ENCODE measurements at places on chromosomes 11 and 22.

DNA sequence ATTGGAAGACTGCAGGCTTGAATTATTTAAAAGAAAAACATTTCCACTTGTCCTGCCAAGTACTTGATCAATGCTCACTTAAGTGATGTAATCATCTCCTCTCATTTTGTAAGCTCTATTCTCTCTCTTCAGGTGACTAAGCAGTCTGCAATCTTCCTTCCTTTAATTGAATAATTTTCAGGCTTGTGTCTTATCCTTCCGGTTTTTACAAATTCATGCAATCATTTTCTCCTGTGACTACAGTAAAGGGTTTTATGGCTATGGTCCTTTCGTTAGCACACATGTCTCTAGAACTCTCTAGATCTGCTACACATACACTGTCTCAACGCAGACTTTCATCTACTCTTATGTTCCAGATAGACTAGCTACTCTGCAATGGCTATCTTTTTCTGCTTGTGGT lies 12.6 kb upstream of the UPB1 start:
- no peak for DNase-seq

DNA sequence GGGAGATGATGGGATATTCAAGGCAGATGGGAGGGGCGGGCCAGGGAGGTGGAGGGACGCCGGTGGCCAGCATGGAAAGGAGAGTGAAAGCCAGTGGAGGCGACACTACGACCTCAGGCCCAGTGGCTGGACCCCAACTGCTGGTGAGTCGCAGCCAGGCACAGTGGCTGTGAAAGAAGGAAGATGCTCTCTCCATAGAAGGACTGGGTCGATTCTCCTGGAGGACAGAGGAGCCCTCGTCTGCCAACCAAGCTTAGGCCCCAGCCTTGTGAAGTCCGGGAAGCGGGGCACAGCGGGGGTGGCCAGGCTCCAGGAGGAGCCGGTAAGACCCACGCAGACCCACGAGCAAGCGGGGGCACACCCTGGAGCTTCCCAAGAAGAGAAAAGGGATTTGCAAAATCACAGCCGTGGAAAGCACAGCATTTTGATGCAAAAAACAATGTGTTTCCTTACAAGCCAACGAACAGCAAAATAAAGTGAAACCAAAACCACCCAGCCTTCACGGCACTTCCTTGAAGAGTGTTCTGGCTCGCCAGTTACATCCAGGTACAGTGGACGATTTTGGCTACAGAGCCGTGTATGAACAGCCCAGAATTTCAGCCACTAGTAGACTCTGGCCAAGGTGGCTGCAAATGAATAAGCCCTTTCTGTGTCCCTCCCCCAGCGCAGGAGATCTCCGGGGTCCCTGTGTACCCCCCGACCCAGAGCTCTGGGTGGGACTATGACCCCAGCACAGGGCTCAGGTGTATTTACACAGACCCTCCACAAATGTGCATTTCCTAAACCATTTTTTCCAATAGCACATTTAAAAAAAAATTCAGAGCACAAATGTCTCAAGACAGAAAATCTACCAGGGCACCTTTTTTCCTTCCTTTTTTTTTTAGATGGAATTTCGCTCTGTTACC lies 96.9 kb downstream of the TRMU start:
- DNase-seq, result no peak

DNA sequence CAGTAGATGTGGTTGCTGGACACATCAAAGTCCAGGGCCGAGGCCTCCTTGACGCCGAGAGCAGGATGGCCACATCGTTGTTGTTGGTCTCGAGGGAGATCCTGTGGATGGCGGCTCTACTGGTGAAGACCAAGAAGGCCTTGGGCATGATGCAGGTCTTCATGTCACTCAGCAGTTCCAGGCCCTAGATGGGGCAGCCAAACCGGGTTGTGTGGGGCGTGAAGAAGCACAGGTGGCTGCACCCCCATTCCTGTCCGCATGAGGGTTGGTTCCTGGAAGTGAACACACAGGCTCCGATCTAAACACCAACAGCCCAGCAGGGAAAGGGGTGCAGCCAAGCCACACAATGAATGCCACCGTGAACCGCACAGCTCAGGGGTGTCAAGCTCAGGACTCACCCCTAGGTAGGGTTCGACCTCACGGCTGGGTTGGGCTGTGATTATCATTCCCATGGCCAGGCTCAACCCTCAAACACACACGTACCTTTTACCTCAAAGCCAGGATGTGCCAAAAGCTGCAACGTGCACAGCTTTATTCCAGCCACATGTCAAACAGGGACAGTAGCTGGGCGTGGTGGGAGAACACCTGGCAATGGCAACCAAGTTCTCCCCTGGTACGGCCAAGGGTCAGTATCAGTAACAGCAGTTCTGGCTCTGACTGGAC lies 132.3 kb downstream of the CRYBB2 start:
- DNase-seq, result no peak

- no peak for DNase-seq
Measured at GRCh38 chr11:1852271-1852876, 510 bp upstream of the LSP1 start.

- no peak for DNase-seq
Measured at GRCh38 chr11:70756756-70757155, 358.4 kb downstream of the CTTN start.

DNA sequence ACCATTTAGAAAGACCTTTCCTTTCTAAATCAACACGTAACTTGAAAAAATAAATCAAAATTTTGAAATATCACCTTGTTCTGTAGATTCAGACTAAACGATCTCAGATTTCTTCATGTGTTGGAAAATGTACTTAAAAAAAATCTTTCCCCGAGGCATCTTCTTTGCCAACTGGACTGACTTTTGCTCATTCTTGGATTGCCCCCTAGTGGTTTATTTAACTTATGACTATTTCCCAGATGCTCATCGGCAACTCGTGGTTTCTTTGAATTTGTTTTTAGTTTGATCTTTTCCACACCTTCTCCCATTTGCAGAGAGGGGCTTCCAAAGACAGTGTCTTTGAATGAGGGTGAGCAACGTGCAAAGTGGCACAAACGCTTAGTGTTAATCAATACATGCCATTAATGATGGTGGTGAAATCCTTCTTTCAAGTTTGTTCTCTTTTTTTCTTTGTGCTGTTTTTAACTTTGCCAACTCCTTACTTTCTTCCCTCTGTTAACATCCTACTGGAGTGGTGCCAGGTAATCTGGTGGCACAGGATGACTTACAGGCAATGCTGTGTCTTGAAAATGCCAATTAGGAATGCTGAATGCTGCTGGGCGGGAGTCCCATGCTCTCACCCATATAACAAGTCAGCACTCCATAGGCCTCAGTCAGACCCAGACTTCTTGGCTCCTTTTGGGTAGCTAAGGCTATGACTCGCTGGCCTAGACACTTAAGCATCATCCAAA lies 18.3 kb downstream of the PRSS23 start:
- DNase-seq, result no peak

GRCh38 chr22:49829044-49829853 lies 1.6 kb upstream of the BRD1 start:
- no peak for DNase-seq

DNA sequence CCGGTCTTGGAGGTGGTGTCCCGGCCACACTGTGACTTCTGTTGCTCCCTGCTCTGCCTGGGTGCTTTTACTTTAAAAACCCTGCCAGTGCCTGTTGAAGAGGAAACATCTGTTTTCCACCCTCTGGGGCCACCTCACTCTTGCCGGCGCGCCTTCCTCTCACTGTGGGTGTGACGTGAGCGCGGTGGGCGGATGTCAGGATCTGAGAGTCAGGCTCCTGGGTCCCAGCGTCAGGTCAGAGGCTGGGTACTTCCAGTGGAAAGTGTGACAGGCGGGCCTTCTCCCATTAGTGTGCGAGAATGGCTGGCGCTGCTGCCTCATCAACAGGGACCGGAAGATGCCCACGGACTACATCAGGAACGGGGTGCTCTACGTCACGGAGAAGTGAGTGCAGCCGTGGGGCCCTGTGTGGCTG lies 54.2 kb downstream of the GRAMD4 start:
- peak; percentile 85 for DNase-seq

DNA sequence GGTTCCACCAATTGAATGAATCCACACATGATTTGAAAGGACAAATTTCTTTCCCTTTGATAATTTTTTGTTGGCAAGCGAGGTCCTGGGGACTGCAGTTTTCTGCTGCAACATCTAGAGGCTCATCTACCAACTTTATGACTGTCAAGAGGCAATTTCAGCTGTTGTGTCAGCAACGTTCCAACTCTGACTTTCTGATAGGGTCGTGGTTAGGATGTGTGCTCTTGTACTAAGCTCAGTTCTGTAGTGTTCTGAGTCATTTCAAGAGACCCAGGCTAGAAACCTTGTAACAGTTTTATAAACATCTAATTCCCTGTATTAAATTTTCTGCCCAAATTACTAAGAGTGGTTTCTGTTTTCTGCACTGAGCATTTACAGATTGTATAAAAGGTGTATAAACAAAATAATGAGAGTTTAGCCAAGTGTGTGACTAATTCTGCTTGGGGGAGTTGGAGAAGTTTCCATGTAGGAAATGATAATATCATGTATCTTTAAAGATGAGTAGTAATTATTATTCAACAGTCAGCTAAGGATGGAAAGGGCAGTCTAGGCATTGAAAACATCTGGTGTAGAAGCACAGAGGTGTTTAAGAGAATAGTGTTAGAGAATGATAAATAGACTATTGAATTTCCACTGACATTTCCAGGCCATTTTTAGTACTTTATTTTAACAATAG lies 72.2 kb downstream of the RBMXL2 start:
- no peak for DNase-seq

DNA sequence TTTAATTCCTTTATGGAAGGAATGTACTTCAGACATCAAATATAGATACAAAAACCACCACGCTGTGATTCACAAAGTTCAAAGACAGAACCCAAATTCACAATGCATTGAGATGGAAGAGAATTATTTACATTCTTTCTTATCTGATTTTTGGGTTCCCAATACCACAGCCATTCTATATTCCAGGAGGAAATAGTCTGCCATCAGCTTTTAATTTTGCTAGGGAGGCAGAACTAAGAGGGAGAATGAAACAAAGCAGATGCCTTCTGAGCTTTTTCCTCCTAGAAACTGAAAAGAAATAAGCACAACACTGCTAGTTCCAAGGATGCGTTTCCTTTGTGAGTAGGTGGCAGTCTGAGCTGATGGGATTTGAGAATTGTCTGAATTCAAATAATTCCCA lies 283.0 kb upstream of the NARS2 start:
- no peak for DNase-seq

- DNase-seq, result no peak
Measured at GRCh38 chr22:26606611-26607010, 11.2 kb downstream of the CRYBB1 start.

DNA sequence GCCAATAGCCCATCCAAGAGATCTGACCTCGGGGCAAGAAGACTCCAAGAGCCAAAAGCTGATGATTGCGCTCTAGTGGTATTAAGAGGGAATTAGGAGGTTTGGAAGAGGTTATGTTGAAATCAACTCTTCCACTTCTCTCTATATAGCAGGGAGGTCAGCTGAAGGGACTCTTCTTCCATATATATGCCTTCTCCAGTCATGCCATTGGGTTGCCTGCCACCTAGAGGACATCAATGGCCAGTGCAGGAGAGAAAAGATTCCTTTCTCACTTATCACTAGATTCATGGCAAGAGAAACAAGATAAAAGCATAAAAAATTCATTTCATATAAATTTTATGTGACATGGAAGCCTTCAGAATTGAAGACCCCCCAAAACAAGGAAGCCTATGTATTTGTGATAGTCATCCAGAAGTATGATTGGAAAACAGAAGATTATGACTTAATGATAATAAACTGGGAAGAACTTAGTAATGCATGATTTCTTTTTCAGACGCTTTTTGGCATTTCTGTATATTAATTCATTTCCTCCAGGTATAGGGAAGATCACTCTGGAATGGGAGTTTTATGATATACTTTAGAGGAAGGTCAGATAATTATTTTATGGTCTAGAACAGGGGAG lies 435.1 kb upstream of the DDI1 start:
- peak; percentile 1 for DNase-seq

DNA sequence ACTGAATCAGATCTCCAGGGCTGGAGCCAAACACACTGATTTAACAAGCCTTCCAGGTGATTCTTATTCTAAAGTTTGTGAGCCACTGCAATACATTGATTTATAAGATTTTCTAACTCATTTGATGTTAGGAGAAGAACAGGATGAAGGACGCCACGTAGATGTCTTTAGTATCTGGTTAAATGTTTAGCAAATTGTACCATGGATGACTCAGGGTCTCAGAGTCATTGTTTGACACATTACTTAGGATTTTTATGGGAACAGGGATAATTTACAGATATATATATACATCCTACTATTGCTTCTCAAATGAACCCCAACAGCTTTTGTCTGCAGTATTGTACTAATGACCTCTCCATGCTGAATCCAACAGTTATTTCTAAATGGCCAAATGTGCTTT lies 143.1 kb upstream of the DDI1 start:
- no peak for DNase-seq

DNA sequence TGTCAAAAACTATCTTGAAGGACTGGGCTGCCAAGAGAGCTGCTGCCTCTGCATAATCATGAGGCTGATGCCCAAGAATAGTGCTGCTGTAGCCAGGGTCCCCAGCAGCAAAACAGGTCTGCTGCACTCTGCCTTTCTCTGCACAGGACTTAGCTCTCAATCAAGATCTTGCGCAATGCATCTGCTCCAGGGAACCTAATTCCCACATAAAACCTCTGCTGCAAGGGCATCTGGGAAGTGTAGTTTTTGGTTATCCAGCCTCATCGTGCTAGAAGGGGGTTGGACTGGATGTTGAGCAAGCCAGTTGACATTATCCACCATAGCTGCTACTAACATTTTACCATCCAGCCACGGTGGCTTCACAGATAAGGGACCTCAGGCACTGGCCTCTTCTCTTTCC lies 192.7 kb downstream of the C11orf91 start:
- DNase-seq, result no peak

GRCh38 chr22:35726933-35727332 lies 9.3 kb downstream of the APOL5 start:
- DNase-seq, result no peak

DNA sequence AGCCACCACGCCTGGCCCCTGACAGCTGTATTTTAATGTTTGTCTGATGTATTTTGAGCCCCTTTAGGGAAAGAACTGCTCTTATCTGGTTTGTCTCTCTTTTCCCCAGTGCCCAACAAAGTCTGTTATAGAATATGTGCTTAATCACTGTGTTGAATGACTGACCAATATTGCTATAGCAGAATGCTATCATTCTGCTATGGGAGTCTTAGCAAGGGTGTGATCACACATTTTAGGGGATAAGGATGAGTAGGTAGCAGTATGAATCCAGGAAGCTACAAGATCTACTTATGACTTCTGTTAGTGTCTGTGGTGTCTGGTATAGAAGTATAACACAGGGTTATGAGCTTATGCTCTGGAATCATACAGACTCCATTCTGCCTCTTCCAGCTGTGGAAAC lies 117.5 kb upstream of the RRM1 start:
- no peak for DNase-seq

DNA sequence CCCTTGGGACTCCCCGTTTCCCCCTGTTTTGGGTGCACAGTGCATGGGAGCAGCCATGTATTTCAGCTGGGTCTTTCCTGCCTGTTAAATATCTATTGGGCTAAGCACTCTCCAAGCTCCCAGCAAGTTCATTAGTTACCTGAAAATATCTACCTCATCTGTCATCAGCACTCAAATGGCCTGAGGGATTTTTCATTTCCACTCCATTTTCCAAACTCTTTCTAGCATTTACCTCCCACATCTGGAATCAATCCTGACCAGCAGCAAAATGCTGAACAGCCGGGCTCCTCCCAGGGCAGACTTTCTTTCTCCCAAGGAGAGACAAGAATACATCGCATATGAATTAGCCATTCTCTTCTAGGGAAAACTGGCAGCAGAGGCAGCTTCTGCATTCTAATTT lies 273.5 kb upstream of the MPPED2 start:
- DNase-seq, result no peak

All from T-helper 9 cell (primary cell).